ENCODE measurements at places on chromosomes 6 and 20.

DNA sequence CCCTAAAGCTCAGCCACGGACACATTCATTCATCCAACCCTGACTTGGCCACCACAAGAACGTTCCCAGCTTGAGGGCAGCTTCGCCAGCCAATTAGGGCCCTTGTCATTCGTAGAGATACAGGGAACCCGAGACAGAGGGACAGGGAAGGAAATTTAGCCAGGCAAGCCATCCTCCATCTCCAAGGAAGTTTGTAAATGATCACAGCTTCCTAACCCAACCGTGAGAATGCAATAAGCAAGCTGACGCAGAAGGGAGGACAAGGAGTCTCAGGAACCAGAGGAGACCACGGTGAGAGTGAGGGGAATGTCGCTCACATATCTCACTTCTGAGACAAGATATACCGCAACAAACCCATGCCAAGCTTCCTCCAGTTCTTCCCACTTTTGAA is 1.4 kb downstream of the TRAM2 start:
- DNase-seq = no peak

DNA sequence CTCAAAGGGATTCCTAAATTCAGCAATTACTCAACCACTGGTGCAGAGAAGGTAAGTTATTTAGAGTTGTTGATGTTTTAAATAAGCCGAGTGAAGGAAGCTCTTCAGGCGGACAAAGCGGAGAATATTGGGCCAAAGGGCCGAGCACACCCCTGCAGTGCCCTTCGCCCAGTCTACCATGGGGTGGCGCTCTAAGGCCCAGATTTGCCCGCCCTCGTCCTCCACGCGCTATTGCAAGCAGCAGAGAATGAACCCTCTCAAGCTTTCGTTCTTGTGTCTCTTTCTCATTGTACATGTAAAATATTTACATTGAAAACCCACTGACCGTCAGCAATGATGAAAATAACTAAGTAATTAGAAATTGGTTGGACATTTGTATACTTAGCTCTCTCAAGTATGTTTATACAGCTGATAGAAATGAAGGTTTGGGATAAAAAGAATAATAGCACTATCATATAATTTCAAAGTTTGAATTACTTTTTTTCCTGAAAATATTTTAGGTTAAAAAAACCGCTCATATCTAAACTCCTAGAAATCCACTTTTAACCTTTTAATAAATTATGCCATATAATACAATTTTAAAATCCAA is 195.0 kb upstream of the CEP162 start:
- no peak for DNase-seq

DNA sequence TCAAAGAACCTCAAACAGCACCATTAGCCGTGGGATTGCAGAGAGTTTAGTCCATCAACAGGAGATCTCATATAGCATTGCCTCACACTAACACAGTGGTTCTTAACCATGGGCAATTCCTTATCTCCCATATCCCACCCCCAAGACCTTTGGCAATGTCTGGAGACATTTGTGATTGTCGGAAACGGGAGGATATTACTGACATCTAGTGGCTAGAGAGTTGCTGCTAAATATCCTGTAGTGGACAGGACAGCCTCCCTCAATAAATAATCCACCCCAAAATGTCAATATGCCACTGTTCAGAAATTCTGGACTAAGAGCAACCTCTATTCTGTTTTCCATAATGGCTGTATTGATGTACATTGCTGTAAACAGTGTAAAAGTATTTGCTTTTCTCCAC is 210.1 kb upstream of the CCN2 start:
- DNase-seq = no peak

GRCh38 chr6:41878246-41878645 is 16.9 kb downstream of the USP49 start:
- no peak for DNase-seq

DNA sequence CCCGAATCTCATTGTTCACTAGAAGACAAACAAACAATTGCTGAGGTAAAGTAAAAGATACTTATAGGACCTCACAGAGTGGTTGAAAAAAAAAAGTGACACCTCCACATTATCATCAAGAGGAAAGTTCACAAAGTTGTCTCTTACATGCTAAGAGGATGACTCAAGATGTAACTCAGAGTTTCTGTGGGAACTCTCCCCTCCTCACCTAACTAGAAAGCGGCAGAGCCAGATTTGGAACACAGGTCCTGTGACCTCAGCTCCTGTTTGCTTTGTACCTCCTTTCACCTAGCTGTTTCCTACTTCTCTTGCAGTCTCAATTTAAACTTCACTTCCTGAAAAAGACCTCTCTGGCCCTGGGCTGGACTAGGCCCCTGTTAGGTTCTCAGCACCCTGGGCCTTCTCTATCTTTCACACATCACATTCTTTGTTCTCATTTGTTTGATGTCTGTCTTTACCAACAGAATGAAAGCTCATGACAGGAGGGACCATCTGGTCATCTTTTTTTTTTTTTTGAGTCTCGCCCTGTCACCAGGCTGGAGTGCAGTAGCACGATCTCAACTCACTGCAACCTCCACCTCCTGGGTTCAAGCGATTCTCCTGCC is 60.8 kb downstream of the CD24 start:
- DNase-seq = no peak

GRCh38 chr6:26332408-26332807 is 32.6 kb upstream of the BTN3A2 start:
- DNase-seq = no peak

DNA sequence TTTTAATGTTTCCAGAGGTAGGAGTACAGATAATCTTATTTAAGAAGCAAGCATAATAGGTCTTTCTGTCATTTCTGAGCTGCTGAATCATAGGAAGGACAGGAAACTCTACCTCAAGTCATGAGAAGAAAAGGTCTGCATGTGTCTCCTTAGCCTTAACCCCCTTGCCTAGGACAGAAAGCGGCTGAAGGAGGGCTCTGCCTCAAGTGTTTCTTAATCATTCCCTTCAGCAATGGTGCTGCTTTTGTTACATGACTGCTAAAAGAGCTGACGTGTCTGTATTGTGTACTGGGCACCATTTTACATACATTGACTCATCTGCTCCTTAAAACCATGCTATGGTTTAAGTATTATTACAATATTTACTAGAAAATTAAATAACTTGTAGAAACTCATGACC is 564.0 kb upstream of the AGPAT4 start:
- no peak for DNase-seq

- DNase-seq = no peak
Measured at GRCh38 chr6:165662749-165663376, at the start of gene PDE10A. Gene PDE10A (minus strand): TSS chr6:165663241. CDS start chr6:165662811, 430 bp downstream.

DNA sequence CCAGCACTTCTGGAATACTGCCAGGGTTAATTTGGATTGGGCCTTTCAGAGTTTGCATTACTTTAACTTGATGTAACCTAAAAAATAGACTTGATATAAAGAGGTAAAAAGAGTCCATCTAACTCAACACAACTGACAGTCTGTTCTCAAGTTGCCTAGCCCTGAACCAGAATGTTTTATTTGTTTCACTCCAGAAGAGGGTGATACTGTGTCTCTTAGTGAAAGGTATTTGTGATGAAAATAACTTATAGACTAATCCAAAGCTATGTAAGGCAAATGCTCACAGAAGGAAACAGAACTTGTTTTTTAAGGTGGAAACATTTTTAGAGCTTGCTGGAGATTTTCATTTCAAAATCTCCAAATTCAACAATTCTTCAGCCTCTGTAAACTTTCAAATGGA is 469.1 kb upstream of the RUNX2 start:
- DNase-seq = no peak

- DNase-seq = no peak
Measured at GRCh38 chr6:8187209-8187608, 84.9 kb upstream of the EEF1E1 start.

- no peak for DNase-seq
Measured at GRCh38 chr6:5529733-5530132, 268.4 kb downstream of the FARS2 start.

- peak; percentile 32 for DNase-seq
Measured at GRCh38 chr6:95431637-95432228, 145.6 kb upstream of the MANEA start.

DNA sequence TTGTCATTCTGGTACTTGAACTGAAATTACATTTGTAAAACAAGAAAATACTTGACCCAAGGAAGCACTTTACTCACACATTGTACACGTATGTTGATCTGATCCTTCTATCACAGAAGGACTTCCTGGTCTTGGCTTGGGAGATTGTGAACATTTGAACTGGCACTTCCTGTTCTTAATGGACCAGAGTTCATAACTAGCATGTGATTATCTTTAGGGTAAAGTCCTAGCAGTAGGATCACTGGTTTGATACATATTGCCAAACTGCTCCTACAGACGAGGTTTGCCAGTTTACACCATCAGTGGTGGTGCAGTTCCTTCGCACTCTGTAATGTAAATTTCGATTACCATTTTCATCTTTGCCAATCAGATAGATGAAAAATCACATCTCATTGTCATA is 12.7 kb downstream of the HECA start:
- no peak for DNase-seq

DNA sequence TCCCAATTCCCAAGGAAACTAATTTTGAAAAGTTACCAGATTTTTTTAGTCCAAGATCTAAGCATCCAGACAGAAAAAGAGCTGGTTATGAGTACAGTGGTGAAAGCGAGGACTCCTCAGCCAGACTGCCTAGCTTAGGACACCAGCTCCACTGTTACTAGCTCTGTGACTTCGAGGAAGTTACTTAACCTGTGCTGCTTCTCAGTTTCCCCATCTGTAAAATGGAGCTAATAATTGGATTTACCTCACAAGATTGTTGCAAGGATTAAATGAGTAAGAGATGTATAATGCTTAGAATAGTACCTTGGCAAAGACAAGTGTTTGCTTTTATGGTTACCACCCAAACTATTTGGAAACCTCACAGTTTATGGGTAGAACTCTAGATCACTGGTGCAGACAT is 1.1 kb downstream of the NT5DC1 start:
- no peak for DNase-seq

GRCh38 chr6:13947611-13948178 is 22.9 kb downstream of the RNF182 start:
- no peak for DNase-seq

GRCh38 chr20:32453467-32454163 is 95.5 kb downstream of the ASXL1 start:
- DNase-seq = no peak

GRCh38 chr20:341682-342081 is 5.2 kb upstream of the NRSN2 start:
- DNase-seq = no peak

GRCh38 chr6:30344868-30345671 is at the start of gene RPP21:
Gene RPP21 (plus strand): TSS chr6:30345156. CDS start chr6:30345172, 16 bp downstream.
- DNase-seq = peak; percentile 79

- DNase-seq = no peak
Measured at GRCh38 chr20:36496707-36497669, 44.3 kb upstream of the MYL9 start.

GRCh38 chr20:54707801-54708200 is 232.4 kb downstream of the DOK5 start:
- DNase-seq = no peak

DNA sequence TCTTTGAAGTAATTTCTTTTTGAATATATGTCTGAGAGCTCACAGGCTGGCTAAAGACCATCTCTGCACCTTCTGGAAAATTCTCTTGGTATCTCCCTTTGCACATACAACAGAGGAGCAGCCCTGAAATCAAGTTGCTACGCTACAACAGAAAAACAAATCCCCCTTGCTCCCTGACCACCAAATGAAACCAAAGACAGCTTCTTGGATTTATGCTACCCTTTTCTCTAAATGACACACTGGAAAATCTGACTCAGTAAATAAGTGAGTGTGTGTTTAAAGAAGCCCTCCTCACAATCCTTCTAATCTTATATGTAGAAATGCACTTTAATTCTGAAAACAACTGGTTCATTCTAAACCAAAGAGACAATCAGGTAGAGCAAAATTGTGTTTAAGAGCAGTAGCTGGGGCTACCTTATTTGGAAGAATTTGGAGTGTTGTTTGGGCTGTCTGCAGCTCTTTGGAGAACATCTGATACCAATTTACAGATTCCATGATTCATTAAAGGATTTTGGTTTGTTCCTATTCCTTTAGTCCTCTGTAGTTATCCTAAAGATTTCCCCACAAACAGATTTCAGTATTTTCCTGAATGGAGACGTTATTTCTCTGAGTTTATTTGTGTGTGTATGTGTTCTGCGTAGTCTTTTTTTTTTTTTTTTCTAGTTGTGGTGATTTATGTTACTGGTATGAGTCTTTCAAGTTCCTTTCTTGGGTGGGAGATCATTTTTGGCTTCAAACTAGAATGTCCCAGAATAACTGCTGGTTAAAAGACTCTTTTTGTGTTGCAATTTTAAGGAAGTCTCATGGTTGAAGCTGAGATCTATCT is 36.4 kb upstream of the UTRN start:
- no peak for DNase-seq

GRCh38 chr6:63805345-63805744 is 169.7 kb downstream of the PHF3 start:
- no peak for DNase-seq

DNA sequence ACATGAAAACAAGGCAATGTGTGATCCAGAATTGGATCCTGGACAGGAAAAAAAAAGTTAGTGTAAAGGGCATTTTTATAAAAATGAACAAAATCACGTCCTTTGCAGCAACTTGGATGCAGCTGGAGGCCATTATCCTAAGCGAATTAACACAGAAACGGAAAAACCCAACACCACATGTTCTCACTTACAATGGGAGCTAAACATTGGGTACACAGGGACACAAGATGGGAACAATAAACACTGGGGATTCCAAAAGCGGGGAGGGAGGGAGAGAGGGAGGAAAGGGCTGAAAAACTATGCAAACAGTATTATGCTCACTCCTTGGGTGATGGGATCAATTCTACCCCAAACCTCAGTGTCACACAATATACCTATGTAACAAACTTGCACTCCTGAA is 91.4 kb upstream of the BTBD3 start:
- DNase-seq = no peak

GRCh38 chr6:128032042-128032441 is 131.2 kb upstream of the THEMIS start:
- no peak for DNase-seq

DNA sequence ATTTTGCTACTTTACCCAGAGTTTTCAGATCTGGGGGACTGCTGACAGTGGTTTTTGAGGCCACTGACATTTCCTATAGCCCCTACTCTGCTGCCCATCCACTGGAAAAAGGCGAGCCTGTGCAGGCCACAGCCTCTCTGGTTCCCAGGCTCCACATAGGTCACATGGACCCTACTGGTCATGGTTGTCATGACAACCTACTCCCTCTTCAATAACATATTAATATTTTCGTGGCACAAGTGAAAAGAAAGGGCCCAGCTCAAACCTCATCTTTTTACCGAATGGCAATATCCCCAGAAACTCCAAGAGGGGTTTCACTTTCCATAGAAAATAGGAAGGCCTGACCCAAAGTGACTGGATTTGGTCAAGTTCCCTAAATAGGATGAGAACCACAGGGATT is 11.0 kb upstream of the FOXO3 start:
- DNase-seq = no peak

- DNase-seq = no peak
Measured at GRCh38 chr20:41222703-41223102, 85.4 kb downstream of the PLCG1 start.

GRCh38 chr6:56671160-56671559 is 28.5 kb upstream of the DST start:
- DNase-seq = no peak

Measured in T-helper 9 cell (primary cell).